Omental fat pad (tissue), 4 donors: ENCODE measurements at places on chromosomes 13 and 19. TPM values are rescaled to one million over a fixed set of nuclear protein-coding genes. Genes with fewer than 3 reads are reported as not detected.

GRCh38 chr13:34611671-34612070 lies 330.4 kb upstream of the NBEA start:
- no peak for DNase-seq

DNA sequence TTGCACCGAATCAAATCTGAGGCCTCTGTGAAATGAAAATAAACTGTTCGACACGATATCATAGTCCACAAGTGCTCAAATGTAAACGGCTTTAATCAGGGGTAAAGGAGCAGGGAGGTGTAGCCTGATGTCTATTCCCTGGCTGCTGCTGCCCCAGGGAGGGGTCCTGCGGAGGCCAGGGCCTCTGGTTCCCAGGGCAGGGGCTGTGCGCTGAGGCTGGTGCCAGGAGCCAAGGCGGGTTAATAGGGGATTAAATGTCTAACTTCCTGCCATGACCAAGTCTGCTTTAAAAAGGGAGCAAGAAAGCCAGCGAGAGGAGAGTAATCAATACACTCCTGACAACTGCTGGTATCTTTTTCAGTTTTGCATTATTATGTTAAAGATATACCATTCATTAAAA lies 59.4 kb downstream of the ZNF536 start:
- no peak for DNase-seq

DNA sequence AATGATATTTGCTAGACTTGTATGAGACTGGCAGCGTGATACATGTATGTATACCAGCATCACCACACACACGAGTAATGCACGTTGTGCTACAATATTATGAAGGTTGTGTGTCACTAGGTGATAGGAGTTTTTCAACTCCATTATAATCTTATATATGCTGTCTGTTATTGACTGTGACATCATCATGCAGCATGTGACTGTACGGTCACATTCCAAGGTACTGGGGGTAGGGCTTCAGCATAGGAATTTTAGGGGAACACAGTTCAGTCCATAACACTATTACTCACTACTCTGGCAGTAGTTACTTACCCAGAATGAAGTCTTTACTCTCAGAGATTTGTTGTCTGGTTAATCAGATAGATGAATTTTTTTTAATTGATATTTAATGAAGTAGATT lies 91.1 kb downstream of the CDK8 start:
- no peak for DNase-seq

GRCh38 chr13:52130641-52131040 lies 1.8 kb upstream of the NEK5 start:
- no peak for DNase-seq

DNA sequence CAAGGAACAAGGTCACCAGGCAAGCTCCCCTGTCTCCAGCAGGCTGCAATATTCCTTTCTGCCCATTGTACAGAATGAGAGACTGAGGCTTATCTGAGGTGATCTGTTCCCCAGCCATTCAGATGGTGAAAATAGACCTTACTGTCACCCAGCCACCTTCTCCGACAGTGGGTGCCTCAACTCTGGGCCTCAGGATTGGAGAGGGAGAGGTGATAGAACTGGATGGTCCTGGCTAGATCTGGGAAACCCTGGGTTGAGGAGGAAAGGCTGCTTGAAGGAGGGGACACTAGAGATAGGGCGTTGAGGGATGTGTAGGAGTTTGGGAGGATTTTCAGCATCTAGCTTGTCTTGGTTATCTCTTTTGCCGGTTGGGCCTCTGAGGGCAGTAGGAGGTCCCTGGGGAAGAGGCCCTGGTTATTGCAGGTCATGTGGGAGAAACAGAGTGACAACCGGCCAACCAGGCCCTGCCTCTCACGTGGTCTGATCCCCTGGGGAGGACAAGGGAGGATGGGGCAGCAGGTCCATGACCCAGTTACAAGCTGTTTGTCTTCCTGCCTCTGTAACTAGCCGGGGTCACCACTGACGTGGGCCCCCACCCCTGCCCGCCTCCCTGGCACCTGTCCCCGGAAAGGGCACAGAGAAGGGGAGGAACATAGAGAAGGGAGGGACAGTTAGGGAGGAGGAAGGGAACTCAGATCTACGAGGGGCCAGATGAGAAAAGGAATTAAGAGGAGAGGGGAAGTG lies 8.2 kb downstream of the NFIC start:
- no peak for DNase-seq

DNA sequence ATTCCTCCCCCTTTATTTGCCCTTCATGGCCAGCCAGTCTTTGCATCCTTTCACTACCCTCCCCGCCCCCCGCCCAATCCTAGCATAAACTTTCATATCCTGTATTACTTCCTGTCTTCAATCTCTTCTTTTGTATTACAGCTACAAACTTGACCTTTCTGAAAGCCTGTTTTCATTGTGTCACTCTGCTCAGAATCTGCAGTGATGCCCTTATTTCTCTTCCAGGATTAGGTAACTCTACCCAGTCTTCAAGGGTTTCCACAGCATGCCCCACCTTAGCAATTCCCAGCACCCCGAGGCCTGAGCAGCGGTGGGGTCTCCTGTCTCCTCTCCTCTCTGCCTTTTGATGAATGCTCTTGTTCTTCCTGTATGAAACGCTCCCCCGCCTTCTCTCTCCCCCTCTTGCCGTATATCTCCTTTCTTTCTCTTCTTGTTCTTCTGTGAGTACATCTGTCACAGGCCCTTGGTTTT lies 145.6 kb downstream of the SHISA2 start:
- DNase-seq: no peak

DNA sequence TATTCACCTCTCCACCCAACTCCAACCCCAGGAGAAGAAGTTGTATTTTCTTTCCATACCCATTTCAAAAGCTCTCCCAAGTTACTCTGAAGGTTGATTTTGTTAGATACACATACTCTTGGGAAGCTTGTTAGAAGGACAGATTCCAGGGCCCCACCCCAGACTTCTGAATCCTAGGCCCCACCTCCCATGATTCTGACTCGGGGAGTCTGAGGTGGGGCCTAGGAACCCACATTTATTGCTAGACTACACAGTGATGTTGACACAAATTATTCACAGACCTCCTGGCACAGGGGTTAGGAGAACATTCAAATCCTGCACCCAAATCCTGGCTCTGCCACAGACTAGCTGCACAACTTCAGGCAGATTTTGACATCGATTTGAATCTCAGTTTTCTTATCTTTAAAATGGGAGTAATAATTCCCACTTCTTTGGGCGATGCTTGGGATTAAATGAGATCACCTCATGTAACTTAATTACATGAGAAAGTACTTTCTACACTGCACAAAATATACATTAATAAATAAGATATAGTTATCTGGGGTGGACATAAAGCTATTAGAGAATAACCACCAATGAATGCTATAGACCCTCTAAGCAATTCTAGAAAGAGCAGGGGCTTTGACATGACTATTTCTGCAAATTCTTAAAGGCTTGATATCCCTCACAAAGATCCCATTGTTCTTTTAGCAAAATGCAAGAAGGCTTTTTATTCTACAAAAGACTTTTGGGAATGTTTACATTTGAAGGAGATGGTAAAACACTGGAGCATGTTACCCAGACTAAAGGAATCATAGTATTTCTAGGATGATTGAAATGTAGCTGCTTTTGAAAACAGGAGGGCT lies 18.0 kb downstream of the MBNL2 start:
- DNase-seq: no peak

DNA sequence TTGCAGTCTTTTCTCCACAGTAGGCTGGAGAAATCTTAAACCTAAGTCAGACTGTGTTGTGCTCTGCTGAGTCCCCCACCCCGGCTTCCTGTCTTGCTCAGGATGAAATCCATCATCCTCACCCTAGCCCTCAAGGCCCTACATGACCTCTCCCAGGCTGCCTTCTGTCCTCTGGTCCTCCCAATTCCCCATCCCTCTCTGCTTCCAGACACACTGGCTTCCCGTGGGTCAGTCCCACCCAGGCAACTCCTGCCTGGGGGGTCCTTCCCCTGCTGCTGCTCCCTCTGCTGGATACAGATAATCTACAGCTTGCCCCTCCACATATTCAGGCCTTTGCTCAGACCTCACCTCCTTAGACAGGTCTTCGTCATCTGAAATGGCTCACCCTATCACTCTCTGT lies 18.4 kb upstream of the CBY2 start:
- no peak for DNase-seq

ATXN8OS gene
- not detected for total RNA-seq

LRRC25 gene
- total RNA-seq: 22.9 TPM
